ENCODE measurements at places on chromosomes 2 and 18.

DNA sequence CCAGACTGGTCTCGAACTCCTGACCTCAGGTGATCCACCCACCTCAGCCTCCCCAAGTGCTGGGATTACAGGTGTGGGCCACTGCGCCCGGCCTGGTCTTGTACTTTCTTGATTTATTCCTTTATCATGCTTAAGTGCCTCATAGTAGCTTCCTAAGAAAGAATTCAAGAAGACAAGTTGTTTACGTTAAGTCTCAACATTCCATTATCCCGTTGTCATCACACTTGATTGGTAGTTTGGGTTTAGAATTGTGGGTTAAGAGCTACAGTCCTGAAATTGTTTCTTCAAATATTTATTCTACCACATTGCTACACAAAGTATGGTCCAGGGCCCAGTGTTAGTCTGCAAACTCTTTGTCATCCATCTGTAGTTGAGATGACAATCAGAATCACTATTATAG lies 194.0 kb downstream of the VWC2L start:
- no peak for DNase-seq

- no peak for DNase-seq
These were observed 643.1 kb downstream of the SLC4A3 start for GRCh38 chr2:220270481-220271070.

DNA sequence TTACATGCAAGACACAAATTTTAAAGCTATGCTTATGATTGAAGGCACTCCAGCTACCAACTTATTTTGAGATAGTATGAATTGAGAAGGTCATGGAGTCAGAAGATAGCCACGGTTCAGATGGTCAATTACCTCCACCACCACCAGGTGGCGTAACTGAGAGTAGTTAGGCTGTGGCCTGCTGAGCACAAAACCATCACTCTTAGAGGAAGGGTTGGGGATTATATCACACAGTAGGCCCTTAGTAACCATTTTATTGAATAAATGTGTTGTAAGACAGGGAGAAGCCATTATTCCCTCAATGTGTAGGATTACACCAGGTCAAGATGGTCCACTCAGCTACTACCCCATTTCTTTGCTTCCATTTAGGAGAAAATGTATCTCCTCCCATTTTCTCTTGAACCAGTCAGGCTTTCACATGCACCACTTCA lies 18.8 kb downstream of the KLHL41 start:
- DNase-seq, result peak; percentile 70

- DNase-seq, result no peak
These were observed 36.1 kb downstream of the DHRS9 start for GRCh38 chr2:169105476-169105875.

- no peak for DNase-seq
These were observed 46.6 kb upstream of the RFX8 start for GRCh38 chr2:101521487-101521886.

- no peak for DNase-seq
These were observed 1346.8 kb upstream of the PIK3C3 start for GRCh38 chr18:40608226-40608625.
